Stimulated activated memory B cell treated with anti-CD40 and anti-IgM and Interleukin-4, amounts not matched to agents 10 μg/mL and 1 μg/mL and 100 μg/mL, for 72 hours (primary cell): ENCODE measurements at places on chromosomes 4 and X.

GRCh38 chr4:2177443-2178093, 64.4 kb downstream of the HAUS3 start:
- no peak for ATAC-seq

DNA sequence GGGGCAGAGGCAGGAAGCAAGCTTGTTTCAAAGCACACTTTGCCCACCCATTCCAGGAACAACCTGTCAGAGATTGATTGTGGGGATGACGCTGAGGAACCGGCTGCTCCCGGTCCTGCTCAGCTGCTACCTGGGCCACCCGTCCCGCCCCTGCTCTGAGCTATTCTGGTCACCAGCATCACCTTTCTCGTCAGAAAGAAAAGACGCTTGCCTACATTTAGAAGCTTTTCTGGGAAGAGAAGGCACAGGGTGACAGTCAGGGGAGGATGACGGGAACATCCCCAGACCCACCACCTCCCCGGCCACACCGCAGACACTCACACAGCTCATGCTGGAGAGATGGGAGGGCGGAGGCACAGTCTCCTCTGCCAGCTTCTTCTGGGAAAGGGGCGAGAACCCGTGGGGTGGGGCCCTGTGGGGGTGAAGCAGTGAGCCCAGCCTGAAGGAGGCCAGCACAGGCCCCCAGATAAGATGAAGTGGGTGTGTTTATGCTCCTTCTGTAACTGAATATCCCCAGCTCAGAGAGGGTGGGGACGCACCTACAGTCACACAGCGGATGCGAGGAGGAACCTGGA, 81.8 kb downstream of the CPZ start:
- no peak for ATAC-seq

DNA sequence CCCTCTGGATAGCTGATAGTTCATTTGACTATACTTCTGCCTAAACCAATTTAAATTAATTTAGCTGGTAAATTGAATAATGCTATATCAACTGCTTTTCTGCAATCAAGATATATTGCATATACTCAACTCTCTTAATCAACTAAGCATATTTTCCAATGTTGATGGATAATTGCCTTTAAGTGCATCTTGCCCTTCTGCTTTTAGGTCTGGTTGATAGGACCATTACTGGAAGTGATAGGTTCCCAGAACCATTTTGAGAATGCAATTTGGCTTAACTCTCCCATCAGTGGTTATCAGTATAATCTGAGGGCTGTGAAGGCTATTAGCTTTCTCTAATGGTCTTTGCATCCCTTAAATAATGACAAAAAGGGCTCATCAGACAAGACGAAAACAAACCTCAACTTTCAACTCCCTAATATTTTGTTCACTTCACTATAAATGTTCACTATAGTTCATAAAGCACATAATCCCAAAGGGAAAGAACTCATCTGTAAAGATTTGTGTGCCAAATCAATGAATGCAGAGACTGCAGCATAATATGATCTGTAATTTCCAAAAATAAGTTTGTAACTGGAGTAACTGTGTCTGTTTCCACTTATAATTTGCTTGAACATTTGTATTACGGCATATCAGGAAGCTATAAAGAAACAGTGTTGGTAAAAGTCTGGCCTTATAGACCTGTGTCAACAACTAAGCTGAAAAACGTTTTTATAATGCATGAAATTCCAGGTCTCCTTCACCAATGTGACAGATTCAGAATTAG, 273.6 kb downstream of the FBXO8 start:
- ATAC-seq, result no peak

GRCh38 chrX:17833954-17834353, 27.1 kb downstream of the RAI2 start:
- no peak for ATAC-seq
